SK-MEL-5 (cell line): ENCODE measurements at places on chromosomes 5 and 9.
A peak's percentile ranks its signal among the peaks of the same experiment; 100 is the strongest.

DNA sequence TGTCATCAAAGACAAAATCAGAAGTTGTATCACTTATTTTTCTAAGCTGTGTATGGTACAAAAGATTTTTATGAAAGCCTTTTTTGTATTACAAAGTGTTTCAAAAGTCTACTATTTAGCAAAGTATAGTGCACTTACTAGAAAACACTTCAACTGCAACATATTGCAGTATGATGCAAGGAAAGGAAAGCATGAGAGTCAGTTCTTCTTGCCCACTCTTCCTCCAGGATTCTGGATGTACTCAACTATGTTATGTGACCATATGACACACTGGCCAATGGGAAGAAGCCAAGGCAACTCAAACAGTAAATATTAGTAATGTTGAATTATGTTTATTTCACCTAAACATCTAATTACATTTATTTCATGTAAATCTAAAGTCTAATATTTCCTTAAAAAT lies 49.5 kb upstream of the TYRP1 start:
- peak; percentile 4 for DNase-seq

GRCh38 chr5:82754036-82754746 lies 323.0 kb downstream of the TMEM167A start:
- DNase-seq: no peak

DNA sequence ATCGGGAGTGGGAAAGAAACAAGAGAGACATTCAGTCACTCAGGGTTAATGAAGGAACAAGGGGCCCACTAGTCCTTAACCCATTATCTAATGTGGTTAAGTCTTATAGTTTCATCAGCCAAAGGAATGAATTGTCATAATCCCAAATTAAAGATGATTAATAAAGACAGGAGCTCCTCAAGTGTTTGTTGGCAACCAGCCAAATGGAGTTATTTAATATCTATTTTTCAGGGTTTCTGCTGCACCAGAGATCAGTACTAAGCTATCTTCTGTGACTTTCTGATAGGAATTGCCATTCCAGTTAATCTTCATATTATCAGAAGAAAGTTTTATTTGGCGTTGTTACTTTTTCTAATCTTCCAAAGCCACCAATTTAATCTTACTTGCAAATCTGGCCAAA lies 34.0 kb upstream of the FCHO2 start:
- DNase-seq: no peak

DNA sequence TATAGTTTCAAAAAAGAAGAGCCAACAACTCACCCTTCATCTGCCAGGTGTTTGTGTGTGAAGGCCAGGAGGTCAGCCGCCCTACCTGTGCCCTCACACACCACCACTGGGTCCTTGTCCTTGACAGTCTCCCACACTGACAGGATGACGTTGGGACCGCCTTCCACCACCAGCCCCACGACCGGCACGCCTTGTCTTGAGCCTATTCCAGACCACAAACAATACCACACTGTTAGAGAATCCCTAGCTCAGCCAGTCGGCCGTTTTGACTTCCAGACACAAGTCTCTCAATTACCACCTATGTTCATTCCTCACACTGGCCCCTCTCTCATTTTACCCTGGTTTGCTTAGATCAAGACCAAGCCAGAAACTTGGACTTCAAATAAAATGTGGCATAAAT lies 66.1 kb downstream of the TRPM6 start:
- peak; percentile 34 for DNase-seq

DNA sequence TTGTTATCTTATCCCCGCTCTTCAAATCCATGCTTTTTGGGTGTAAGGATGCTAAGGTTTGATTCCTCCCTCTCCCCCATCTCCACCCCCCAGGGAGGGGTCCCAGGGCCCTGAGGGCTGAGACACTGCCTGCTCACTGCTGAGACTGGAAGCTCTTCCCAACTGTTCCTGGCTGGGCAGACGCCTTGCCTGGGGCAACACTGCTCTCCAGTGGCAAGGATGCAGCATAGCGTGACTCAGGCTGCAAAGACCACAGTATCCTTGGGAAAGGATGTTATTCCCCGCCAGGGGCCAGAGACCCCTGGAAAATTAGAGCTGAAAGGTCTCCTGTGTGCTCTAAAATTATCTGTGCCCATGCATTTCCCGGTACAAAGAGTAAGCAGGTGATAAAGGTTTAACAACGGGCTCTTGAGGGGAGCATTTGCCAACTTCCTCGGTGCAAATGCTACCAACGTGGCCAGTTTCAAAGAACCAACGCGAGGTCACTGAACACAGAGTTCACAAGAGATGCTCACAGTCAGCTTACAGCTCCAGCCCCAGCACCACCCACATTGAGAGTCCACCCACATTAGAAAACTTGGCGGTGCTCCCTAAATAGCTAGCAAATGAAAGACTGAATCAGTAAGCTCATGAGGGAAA lies 271.9 kb downstream of the NSG2 start:
- DNase-seq: peak; percentile 63

DNA sequence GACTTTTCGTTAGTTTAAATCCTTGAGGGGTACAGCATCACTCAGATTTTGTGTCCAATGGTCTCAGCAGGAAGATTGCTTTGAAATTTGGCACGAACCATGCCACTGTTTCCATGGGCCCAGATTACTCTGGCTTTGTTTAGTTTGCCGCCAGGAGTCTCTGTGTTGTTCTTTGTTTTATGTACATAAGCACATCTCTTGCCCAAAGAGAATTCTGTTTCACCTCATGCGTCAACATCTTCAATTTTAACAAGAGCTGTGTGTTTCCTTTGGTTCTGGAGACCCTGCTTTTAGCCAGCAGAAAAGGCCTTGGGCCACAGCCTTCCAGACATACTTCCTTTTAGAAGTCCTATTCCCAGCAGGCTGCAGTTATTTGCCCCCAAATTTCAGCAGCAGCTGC lies 62.4 kb downstream of the TNPO1 start:
- peak; percentile 96 for DNase-seq

GRCh38 chr5:149221731-149222342 lies 49.8 kb upstream of the AFAP1L1 start:
- DNase-seq: no peak

DNA sequence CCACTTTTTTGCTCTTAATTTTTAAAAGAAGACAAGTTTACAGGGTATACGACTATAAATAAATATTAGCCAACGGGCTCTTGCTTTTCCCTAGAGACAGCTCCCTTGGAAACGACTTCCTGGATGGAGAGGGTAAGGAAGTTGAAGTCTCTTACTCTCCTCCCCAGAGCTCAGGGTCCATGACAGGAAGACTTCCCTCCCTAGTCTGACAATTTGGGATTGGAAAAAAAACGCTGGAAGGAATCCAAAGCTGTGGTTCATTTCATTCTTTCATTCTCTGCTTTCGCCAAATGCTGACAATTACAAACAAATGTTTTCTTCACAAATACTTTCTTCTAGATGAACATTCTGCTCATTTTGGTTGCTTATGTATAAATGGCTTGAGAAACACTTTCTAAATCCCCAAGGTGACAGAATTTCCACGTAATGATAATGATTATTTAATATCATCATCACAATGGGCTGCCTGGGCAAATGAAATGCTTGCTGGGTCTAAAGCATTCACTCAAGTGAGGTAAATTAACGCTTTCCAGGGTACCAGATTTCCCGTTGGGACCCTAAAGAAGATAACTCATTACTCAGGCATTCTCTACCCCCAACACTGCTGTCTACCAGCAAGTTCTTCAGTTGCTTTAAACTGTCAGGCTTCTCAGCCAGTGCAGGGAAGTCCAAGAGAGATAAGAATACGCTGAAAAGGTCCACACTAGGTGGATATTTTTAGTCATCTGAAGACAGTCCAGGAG lies 139.8 kb upstream of the SLC30A5 start:
- no peak for DNase-seq

GRCh38 chr5:134502259-134502658 lies 23.2 kb upstream of the JADE2 start:
- DNase-seq: no peak

- no peak for DNase-seq
Measured at GRCh38 chr5:40547557-40547956, 132.2 kb upstream of the PTGER4 start.
